ENCODE measurements at places on chromosomes 7 and 10. TPM values are rescaled to one million over a fixed set of nuclear protein-coding genes. Genes with fewer than 3 reads are reported as not detected.
A peak's percentile ranks its signal among the peaks of the same experiment; 100 is the strongest.

DNA sequence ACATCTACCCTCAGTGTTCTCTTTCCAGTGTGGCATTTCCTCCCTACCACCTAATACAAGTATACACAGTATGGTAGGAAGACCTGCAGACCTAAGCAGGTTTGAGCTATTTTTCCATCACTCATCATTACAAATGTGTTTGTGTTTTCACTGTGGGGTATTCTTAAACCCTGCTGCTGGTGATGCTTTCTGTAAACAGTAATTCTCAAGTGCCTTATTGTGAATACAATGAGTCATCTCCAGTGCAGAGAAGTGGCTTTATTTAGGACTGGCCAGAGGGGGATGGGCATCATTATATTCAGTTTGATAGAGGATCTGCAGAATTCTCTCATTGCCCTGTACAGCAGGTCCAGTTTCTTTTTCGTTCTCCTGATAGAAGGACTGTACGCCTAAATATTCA, 63.7 kb downstream of the GRM8 start:
- H3K4me3 ChIP-seq = no peak overlapping the region
- DNase-seq = no peak
- H3K36me3 ChIP-seq = no peaks in the 10 kb centered on the region
- H3K27me3 ChIP-seq = no peaks in the 10 kb centered on the region

DNA sequence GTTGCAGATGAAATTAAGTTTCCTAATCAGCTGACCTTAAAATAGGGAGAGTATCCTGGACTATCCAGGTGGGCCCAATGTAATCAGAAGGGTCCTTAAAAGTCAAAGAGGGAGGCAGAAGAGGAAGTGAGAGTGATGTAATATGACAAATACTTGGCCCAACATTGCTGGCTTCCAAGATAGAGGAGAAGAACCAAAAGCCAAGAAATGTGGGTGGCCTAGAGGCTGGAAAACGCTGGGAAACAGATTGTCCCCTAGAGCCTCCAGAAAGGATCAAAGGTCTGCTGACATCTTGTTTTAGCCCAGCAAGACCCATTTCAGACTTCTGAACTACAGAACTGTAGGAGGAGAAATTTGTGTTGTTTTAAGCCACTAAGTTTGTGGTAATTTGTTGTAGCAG, 79.7 kb upstream of the NOBOX start:
- H3K4me1 ChIP-seq = no peaks in the 10 kb centered on the region
- H3K4me3 ChIP-seq = no peak overlapping the region
- H3K27ac ChIP-seq = no peak overlapping the region
- no peak for DNase-seq

DNA sequence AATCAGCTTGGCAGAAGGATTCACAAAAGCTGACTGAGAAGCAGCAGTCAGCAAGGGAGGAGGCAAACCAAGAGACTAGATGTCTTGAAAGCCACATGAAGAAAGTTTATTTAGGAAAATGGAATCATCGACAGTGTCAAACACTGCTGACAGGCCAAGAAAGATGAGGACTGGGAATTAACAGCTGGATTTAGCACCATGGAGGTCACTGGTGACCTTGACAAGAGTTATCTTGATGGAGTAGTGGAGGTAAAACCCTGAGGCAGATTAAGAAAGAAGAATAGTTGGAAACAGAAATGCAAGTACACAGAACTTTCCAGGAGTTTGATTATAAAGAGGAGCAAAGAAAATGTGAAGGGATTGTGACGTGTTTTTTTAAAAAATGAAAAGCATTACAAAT, 51.5 kb downstream of the LMBR1 start:
- H3K27me3 ChIP-seq = no peaks in the 10 kb centered on the region
- no peak overlapping the region for H3K4me3 ChIP-seq
- H3K4me1 ChIP-seq = no peaks in the 10 kb centered on the region
- H3K36me3 ChIP-seq = no peaks in the 10 kb centered on the region
- no peak overlapping the region for H3K27ac ChIP-seq
- no peak for DNase-seq

- H3K4me1 ChIP-seq = peaks cover 20% of the 10 kb centered on the region
- no peaks in the 10 kb centered on the region for H3K27me3 ChIP-seq
- H3K27ac ChIP-seq = no peak overlapping the region
- DNase-seq = no peak
Measured at GRCh38 chr10:31263903-31264302, 55.1 kb upstream of the ZEB1 start.

- no peak for DNase-seq
- H3K27ac ChIP-seq = no peak overlapping the region
Measured at GRCh38 chr7:205115-206010, 13.0 kb downstream of the FAM20C start.

- no peak overlapping the region for H3K27ac ChIP-seq
- no peaks in the 10 kb centered on the region for H3K4me1 ChIP-seq
- no peak overlapping the region for H3K4me3 ChIP-seq
- no peaks in the 10 kb centered on the region for H3K27me3 ChIP-seq
- no peaks in the 10 kb centered on the region for H3K36me3 ChIP-seq
- DNase-seq = no peak
Measured at GRCh38 chr10:36736311-36736710, 389.1 kb upstream of the ANKRD30A start.

DNA sequence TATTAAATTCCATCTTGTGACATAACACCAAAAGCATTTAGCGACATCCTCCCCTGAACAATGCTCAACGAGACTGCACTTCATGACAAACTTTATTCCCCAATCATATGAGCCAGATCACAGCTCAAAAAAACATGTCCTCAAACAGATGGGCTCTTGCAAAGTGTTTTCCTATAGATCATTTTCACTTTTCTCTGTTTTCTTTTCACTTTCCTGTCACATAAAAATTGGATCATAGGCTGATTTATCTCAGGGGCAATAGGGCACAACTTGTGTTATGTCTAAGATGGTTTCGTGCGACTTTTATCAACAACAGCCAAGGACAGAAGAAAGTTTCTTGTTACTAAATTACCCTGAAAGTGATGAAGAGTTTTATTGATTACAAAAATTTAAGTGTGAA, 206.1 kb downstream of the WDR11 start:
- DNase-seq = no peak
- no peaks in the 10 kb centered on the region for H3K27me3 ChIP-seq
- H3K27ac ChIP-seq = peak overlapping the region; percentile 1
- H3K4me1 ChIP-seq = peaks cover 11% of the 10 kb centered on the region

GRCh38 chr10:62112300-62112699, 156.3 kb downstream of the RTKN2 start:
- no peaks in the 10 kb centered on the region for H3K27me3 ChIP-seq
- no peaks in the 10 kb centered on the region for H3K4me1 ChIP-seq
- no peaks in the 10 kb centered on the region for H3K36me3 ChIP-seq
- DNase-seq = no peak
- H3K4me3 ChIP-seq = no peak overlapping the region

DNA sequence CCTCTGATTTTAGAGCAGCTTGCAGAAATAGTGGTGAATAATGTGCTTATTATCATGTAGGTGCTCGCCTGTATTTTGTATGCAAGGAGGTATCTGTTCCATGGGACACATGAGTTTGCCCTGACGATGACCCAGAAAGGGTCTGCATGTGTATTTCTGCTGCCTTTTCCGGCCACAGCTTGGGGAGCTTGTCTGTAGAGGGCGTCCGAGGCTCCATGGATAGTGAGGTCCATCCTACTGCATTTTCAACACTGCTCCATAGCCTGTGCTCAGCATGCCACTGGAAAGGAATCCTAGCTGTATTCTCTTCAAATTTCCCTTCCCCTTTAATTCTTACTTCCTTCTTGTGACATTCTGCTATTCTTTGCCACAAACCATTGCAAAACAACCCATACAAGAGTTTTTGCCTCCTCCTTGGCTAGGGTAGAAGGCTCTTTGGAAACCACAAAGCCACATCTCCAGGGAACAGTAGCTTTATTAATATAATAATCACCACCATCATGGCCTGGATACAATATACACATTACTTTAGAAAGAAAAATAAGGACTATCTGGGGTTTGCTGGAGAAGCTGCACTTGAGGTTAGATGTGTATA, 127.7 kb downstream of the DYNC1I1 start:
- no peak overlapping the region for H3K4me3 ChIP-seq
- no peak for DNase-seq
- no peaks in the 10 kb centered on the region for H3K4me1 ChIP-seq
- H3K27me3 ChIP-seq = peaks cover 14% of the 10 kb centered on the region

DNA sequence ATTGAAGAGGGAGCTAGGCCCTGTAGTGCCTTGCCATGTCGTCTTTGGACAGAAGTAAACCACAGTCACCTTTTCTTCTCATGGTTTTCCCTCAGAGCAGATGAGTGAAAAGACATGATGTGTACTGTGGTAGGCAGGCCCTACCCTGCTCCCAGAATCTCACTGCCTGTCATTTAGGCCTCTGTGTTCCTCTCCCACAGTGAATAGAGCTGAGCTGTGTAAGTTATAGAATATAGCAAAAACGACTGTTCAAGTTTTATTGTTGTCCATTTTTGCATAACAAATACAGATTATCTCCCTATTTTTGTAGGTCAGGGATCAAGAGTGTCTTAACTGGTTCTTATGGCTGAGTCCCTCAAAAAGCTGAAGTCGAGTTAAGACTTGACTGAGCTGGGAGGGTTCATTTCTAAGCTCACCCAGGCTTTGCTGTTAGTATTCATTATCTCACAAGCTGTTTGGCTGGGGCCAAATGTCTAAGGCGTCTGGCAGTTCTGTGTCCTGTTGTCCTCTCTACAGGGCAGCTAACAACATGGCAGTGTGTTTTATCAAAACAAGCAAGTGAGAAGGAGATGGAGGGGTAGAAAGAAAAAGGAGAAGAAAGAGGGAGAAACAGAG, 780.9 kb upstream of the POM121L12 start:
- no peaks in the 10 kb centered on the region for H3K36me3 ChIP-seq
- H3K27me3 ChIP-seq = no peaks in the 10 kb centered on the region
- H3K4me1 ChIP-seq = no peaks in the 10 kb centered on the region
- DNase-seq = no peak

DNA sequence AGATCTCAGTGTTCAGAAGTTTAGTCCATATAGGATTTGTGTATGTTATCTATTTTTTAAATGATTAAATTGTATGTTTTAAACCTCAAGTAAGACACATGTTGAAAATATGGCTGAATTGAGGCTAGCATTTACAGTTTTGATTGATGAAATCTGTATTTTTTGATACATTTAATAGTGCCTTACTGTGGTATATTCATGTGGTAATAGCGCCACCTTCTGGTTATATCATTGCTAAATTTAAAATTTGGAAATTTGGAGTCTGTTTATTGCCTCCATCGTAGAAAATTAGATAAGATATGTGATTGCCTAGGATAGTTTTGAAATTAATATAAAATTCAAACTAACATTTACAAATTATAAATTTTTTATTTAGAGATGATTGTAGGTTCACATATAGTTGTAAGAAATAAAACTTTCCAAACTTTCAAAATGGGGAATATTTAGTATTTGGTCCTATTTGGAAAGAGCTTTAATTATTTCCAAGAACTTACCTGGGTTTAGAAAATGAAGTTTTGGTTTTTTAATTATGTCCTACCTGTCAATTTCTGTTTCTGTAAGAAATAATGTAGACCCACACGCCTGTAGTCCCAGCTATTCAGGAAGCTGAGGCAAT, 19.1 kb upstream of the ARMS2 start:
- H3K36me3 ChIP-seq = no peaks in the 10 kb centered on the region
- H3K27me3 ChIP-seq = no peaks in the 10 kb centered on the region
- DNase-seq = peak; percentile 66
- H3K4me3 ChIP-seq = no peak overlapping the region
- H3K4me1 ChIP-seq = no peaks in the 10 kb centered on the region

DNA sequence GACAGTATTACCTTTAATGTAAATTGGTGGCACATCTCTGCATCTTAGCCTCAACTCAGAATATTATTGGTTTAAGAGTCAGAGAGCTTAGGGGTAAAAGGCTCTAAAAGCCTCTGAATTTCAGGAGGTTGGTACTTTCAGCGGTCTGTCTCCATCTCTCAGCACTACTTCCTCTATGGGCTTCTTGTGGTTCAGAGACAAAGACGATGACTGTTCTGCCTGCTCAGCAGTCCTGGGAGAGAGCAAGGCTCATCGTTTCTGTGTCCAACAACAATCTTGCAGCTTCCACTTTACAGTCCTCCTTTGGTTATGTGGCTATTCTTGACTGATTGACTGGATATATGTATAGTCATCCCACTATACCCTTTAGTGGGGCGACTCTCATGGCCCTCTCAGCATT, 394.7 kb downstream of the AUTS2 start:
- DNase-seq = no peak
- H3K4me1 ChIP-seq = no peaks in the 10 kb centered on the region
- H3K27ac ChIP-seq = no peak overlapping the region
- H3K4me3 ChIP-seq = no peak overlapping the region

GRCh38 chr7:2048531-2048930, 184.2 kb downstream of the MAD1L1 start:
- no peak overlapping the region for H3K27ac ChIP-seq
- no peak overlapping the region for H3K4me3 ChIP-seq
- DNase-seq = no peak
- H3K27me3 ChIP-seq = no peaks in the 10 kb centered on the region
- peaks cover 13% of the 10 kb centered on the region for H3K4me1 ChIP-seq
- H3K36me3 ChIP-seq = no peaks in the 10 kb centered on the region

DNA sequence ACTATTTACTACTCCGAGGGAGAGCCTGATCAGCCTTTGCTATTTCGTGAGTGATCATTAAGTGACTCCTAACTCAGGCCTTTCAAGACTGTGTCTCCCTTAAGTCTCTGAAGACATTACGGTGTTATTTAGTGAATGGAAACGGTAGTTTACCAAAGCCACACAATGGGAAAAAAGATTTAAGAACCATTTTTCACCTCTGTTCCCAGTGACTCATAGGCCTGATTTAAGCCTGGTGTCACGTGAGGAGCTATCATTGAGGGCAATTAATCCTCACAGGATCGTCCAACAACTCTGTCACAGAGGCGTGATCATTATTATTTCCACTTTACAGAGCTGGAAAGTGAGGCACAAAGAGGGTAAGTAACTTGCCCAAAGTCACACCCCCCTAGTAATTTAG, 20.3 kb downstream of the C10orf90 start:
- no peak for DNase-seq
- no peaks in the 10 kb centered on the region for H3K36me3 ChIP-seq
- no peaks in the 10 kb centered on the region for H3K27me3 ChIP-seq

- DNase-seq = no peak
- no peak overlapping the region for H3K4me3 ChIP-seq
- peaks cover 15% of the 10 kb centered on the region for H3K4me1 ChIP-seq
- no peaks in the 10 kb centered on the region for H3K36me3 ChIP-seq
Measured at GRCh38 chr7:35552691-35553090, 142.2 kb downstream of the HERPUD2 start.

- H3K36me3 ChIP-seq = no peaks in the 10 kb centered on the region
- no peak for DNase-seq
- no peak overlapping the region for H3K4me3 ChIP-seq
- H3K4me1 ChIP-seq = no peaks in the 10 kb centered on the region
Measured at GRCh38 chr10:33052263-33052875, 94.3 kb upstream of the ITGB1 start.

- no peak overlapping the region for H3K4me3 ChIP-seq
- H3K36me3 ChIP-seq = no peaks in the 10 kb centered on the region
- peaks cover 3% of the 10 kb centered on the region for H3K4me1 ChIP-seq
- H3K27me3 ChIP-seq = peaks cover 4% of the 10 kb centered on the region
- no peak for DNase-seq
Measured at GRCh38 chr10:46552526-46553237, 3.8 kb downstream of the GPRIN2 start.

GRCh38 chr10:6920072-6921019, 340.3 kb upstream of the PRKCQ start:
- H3K27ac ChIP-seq = no peak overlapping the region
- H3K36me3 ChIP-seq = no peaks in the 10 kb centered on the region
- no peak overlapping the region for H3K4me3 ChIP-seq
- no peaks in the 10 kb centered on the region for H3K27me3 ChIP-seq
- H3K4me1 ChIP-seq = no peaks in the 10 kb centered on the region

AMZ1 gene
- total RNA-seq = not detected

GIMAP1 gene
- total RNA-seq = not detected

ANKRD30A gene
- total RNA-seq = not detected

GSTO2 gene
- 2.7 TPM for total RNA-seq

All from hepatocyte (in vitro differentiated cells).